Endodermal cell (in vitro differentiated cells): ENCODE measurements at places on chromosomes 5 and 9.
A peak's percentile ranks its signal among the peaks of the same experiment; 100 is the strongest.

DNA sequence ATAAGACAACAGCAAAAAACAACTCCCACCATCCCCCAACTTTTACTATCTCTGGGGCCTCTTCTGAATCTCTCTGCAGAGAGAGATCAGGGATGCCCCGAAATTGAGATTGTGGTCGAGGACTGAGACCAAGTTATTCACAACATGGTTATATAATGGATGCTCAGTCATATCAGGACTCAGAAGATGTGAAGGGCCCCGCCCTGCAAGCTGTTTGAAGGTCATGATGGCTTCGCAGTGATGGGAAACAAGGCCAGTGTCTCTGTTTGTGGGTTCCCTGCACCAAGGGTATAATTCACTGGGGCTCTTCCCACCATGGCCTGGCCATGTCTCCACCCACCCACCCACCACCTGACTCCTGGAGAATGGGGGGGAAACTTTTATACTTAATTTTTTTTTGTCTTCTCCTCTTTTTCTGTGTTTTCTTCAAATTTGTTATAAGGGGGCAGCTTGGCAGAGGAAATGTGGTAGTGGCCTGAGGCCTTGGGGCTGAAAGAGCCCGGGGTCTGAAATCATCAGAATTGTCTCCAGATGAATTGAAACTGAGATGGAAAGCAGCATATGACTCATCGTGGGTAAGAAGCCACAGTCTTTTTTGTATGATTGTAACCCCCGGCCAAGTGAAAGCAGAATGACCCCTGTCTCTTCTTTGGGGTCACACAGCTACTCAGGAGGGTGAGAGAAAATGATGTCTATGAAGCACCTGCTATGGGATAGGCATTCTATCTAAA lies 15.0 kb upstream of the TEX48 start:
- peak; percentile 12 for DNase-seq

- no peak for DNase-seq
These were observed 42.3 kb downstream of the TENT4A start for GRCh38 chr5:6755519-6755918.

GRCh38 chr9:112571624-112572355 lies 85.2 kb downstream of the KIAA1958 start:
- no peak for DNase-seq

GRCh38 chr5:62354028-62354874 lies 48.2 kb downstream of the KIF2A start:
- DNase-seq = no peak

DNA sequence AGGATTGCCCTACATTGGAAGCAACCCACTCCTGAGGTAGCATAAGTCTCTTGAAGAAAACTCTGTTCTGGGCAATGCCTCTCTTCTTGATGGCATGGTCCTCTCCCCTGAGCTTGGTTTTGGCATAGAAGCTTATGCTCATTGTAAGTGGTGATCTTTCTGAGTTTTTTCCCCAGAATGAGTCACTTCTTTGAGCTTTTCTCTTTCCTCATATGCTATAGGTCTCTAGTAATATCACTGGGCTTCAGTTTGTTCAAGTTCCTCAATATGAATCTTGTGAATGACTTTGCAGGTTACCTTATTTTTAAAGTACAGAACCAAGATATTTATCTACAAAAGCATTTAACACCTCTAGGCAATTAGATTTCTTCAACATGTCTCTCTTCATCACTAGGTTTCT lies 76.5 kb upstream of the ATG10 start:
- DNase-seq = no peak

DNA sequence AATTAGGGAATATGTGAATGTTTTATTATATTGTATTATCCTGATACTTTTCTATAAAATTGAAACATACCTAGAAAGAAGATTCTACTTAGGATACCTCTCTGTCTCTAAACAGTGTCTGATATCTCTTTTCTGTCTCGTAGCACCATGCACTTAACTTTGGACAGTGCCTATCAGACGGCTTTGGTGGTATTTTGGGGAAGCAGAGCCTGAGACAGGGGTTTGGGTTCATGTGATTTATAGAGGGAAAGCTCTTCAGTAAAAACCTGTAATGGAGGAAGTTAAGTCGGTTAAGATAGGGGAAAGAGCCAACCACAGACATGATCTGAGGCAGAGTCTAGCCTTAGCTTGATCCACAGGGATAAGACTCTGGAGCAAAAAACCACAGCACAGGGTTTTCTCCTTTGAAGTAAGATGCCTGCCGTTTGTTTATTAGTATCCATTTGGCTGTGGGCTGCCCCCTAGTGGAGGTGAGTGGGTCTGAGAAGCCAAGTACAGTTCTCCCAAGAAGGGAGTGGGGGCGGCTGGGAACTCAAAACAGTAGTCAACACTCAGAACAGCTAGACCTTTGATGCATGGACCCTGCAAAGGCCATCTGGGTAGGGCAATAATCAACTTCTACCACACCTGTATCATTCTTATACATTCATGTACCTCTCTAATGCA lies 141.2 kb upstream of the ASTN2 start:
- DNase-seq = peak; percentile 95

- no peak for DNase-seq
These were observed 370.9 kb downstream of the DIRAS2 start for GRCh38 chr9:90271707-90272106.
